Type B pancreatic cell (in vitro differentiated cells): ENCODE measurements at places on chromosomes 2 and 18.

GRCh38 chr2:72149556-72150156 lies 2.0 kb upstream of the CYP26B1 start:
- DNase-seq, result peak; percentile 66

DNA sequence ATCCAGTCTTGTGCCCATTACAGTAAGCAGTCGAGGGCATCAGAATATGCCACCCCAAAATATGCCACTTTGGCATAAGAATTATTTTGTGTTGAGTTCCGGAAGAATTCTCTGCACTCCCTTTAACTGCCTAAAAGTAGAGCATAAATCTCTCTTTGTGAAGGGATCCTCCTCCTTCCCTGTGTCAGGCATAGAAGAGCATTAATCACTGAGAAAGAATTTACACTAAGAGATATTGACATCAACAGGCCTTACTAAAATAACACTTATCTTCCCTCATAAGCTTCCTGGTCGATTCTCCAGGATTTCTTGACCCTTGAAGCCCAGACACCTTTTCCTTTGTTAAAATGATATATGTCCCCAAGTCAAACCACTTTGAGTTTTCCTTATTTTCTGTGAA lies 27.6 kb upstream of the KYNU start:
- no peak for DNase-seq

GRCh38 chr2:96877042-96877451 lies 7.2 kb upstream of the SEMA4C start:
- DNase-seq, result no peak

DNA sequence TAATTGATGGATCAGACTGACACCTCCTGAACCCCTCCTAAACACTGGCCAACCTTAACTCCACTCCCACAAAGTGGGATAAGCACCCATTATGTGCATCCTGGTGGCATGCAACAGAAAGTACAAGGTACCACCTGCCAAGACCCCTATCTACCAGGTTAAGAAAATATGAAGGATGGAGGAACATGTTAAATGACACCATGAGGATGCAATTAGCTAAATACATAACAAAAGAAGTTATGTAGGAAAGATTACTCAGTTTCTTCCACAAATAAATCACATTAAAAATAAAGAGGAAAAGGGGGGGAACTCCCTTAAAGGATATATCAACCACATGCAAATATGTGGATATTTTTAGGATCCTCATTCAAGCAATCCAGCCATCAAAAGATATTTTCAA lies 12.6 kb downstream of the CTAGE1 start:
- no peak for DNase-seq

DNA sequence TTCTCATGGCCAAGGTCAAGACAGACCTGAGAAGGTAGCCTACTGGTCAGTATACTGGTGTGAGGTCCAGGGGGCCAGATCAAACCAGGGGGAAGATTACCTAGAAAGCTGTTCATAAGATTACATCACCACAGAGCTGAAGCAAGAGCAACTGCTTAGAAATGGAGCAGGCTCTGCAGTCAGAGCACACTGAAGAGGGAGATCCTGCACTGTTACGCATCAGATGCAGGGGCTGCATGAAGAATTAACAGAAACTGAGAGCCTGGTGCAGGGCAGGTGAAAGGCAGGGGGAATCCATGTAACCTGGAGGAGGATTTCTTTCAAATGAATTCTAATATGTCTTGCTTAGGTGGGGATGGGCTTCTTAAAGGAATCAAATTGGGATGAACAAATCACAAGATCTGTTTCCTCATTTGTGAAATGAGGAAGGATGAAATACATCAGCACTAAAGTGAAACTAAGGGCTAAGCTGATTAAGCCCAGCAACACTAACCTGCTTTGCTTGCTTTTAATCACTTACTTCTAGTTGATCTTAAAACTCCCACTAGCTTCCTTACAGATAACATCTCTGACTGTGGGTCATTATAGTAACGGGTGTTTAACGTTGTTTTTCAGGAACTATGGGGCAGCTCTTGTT lies 74.3 kb upstream of the ADAM23 start:
- no peak for DNase-seq

DNA sequence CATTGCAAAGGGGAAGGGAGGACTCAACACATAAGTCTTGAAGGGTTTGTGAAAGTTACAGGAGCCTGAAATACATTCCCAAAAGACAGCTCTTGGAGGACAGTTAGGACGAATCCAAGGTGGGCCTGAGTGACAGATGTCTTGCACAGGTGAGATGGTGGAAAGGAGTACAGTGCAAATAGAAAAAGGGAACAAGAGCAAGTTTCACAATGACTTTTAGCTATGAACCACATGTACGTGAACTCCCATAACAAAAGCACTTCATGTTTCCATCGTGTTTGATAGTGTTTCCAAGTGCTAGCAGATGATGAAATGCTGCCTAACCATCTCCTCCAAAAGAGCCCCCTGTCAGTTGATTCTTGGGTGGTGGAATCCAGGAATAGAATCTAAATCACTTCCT lies 1.8 kb downstream of the IL18RAP start:
- no peak for DNase-seq

GRCh38 chr18:47750889-47751423 lies 179.5 kb downstream of the SMAD2 start:
- DNase-seq, result peak; percentile 47

- no peak for DNase-seq
Measured at GRCh38 chr18:69968039-69968438, 20.4 kb upstream of the CD226 start.

DNA sequence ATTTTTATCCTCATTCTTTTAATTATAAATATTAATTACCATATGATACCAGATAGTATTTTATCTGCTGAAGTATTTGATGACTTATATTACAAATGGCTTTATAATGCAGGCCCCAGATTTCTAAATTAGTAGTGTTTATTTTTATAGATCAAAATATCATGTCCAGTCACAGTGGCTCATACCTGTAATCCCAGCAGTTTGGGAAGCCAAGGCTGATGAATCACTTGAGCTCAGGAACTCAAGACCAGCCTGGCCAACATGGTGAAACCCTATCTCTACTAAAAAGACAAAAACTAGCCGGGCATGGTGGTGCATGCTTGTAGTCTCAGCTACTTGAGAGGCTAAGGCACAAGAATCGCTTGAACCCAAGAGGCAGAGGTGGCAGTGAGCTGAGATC lies 100.1 kb upstream of the ARHGAP15 start:
- no peak for DNase-seq

- no peak for DNase-seq
Measured at GRCh38 chr2:161238265-161238559, 70.0 kb upstream of the PSMD14 start.

DNA sequence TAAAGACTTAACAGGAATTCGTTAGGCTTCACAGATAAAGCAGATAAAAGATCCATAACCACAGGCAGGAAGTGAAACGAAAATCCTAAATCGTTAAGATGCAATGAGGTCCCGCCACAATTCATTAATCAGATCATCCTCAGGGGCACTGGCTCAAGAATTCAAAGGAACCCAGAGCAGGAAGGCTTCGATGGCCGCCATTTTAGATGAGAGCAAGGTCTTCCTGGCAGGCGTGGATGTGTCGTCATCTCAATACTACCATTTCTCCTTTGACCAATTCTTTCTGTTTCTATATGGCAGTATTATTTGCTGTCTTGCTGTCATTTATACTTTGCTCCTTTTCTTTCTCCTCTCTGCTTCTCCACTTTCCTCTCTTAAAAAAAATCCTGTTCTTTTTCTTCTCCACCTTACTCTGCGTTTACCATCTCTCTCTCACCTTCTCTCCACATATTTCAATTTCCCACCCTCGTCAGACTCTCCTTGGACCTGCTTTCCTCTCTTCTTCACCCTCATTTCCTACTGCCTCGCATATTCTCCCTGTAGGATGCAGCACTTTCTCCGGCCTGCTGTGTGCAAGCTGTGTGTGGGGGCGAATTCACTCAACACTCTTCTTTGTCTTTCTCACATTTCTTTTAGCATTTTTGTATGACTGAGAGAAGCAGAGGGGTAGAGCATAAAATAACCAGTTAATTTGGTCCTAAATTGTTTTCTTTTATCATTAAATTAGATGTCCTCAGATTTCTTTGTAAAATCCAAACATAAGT lies 35.1 kb upstream of the LHCGR start:
- no peak for DNase-seq

DNA sequence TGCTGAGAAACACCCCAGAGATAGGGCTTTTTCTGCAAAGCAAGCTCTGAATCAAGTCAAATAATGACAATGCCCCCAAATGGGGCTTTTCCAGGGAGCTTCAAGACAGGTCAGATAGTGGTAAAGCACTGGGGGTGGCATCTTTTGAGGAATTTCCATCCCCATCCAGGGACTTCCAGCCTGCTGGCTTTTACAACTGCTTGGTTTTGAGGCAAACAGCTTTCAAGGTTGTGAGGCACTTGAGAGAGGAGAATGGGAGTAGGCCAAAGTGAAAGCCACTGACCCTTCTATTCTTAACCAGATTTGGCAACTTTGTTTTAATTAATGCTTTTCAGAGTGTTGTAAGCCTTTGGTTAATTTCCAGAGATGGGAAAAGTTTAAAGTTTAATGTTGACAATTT lies 762.0 kb upstream of the POU3F3 start:
- no peak for DNase-seq

- DNase-seq, result no peak
Measured at GRCh38 chr18:68148863-68149262, 566.0 kb downstream of the TMX3 start.

DNA sequence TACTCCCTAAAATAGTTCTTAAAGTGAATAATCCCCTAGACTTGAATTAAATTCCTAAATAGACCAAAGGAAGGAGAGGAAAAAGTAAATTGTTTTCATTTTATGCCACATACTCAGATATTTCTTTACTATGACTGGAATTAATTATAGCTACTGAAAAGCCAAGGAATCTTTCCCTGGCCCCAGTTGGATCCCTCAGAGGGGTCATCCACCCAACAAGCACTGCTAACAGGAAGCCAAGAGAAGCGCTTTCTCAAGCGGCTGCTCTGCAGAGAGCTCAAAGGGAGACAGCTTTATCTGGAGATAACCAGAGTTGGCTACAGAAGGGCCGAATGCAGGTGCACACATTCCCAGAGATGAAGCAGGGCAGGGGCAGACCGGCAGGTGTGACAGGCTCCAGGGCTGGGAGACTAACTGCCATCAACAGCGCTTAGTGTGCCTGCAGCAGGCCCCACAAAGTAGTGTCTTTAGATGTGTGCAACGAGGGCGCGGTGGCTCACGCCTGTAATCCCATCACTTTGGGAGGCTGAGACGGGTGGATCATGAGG lies 51.1 kb downstream of the POLR1A start:
- no peak for DNase-seq

GRCh38 chr2:40279482-40279881 lies 172.4 kb downstream of the SLC8A1 start:
- DNase-seq, result no peak
